ENCODE measurements at places on chromosomes 6 and 20.

- peak; percentile 13 for DNase-seq
Measured at GRCh38 chr6:35141007-35141655, at the start of gene TCP11. TSS of gene TCP11 (minus strand) at chr6:35141339. CDS start at chr6:35140870, 469 bp downstream.

DNA sequence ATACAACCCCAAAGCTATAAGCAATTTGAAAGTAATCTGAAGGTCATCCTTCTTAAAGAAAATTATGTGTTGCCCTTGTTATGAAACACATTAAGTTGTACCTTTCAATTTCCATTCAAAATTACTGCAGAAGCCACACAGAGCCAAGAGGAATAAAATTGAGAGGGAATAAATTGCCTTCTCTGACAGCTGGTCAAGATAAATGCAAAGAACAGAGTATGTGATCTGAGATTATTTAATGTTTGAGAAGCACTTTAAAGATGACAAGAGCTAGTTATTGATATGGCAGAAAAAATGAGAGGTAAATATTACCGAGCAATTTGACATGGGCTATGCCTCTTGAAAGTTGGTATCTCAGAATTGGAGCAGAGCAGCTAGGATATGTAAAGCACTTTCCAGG, 61.6 kb downstream of the TRDN start:
- DNase-seq, result no peak

GRCh38 chr20:37789408-37789807, 95.6 kb downstream of the CTNNBL1 start:
- DNase-seq, result no peak

GRCh38 chr6:156777577-156778453, 637 bp downstream of the ARID1B start:
- peak; percentile 61 for DNase-seq

- no peak for DNase-seq
Measured at GRCh38 chr6:105618247-105618646, 215.4 kb upstream of the PREP start.

DNA sequence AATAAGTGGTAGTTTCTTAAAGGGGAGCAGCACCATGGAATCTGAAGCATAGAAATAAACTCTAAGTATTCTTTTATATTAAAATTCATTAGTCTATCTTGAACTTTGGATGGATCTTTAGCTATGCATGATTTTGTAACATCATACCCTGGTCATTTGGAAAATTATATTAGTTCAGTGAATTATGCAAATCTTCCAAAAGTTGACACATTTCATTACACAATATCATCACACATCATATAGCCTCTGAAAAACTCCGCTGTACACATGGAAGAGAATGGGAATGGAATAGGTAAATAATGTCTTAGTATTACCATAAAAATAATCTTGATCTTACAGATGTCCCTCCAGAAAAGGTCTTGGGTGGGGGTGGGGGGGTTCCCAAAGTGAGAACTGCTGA, 96.1 kb downstream of the ATXN1 start:
- no peak for DNase-seq

DNA sequence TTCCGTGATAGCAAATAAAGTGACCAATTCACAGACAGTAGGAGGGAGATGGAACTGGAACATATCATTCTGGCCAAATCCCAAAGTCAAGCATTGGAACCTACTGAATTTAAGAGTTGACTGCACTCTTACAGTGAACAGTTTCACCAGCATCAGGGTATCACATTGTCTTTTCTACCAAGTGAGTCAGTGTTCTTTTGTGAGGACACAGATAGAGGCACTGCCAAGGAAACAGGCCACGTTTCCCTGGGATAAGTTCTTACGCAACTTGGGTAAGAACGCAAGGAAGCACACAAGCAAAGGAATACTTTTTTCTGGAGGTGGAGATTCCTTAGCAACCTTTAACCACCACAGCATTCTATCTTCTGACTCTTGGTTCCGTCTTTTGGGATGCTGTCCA, 28.6 kb upstream of the ENPP5 start:
- DNase-seq, result no peak

- DNase-seq, result peak; percentile 91
Measured at GRCh38 chr6:31356946-31357466, at the start of gene HLA-B. TSS of gene HLA-B (minus strand) at chr6:31357179. CDS start at chr6:31357158, 21 bp downstream.

DNA sequence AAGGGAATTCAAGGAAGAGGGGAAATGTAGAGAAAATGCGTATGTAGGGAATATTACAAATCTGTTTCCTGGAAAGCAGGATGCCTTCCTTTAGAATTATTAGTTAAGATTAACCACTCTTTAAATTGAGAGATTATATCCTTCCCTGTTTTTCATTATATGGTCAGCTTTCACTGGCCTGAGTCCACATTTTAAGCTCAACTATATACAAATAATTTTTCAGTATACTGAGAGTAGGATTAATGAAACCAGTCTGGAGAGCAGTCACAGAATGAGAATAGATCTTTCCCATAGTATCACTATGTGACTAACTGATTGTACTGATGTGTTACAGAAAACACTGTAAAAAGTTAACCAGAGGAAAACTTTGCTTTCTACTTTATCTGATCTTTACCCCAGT, 306.3 kb downstream of the LAMA2 start:
- no peak for DNase-seq

DNA sequence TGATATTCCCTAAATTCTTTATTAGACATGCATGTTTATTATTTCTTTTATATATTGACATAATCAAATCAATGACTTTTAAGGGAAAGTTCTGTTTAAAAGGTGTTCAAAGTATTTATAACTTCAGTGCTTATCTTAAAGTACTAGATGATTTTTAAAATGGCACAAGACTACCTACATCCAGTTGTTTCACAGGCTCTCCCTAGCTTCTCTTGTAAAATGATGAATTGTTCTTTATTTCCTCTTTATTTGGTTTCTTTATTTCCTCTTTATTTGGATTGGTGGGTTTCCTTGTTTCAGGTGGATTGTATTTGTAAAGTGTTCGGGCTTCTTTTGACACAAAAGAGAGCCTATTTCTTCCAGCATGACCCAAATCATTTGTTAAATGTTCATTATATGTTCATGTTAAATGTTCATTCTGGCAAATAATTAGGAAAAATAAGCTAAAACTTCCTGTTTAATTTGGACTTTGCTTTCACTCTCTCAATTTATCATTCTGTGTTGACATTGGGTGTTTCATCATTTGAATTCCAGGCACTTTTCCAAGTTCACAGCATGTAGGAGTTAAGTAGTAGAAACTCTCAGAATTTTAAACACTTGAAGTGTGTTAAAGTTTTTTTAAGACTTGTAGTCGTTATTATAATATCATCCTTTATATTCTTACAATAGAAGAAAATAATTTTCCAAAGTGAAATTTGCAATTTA, 24.6 kb downstream of the MLIP start:
- no peak for DNase-seq
